ENCODE measurements at places on chromosomes 11 and 22. TPM values are rescaled to one million over a fixed set of nuclear protein-coding genes. Genes with fewer than 3 reads are reported as not detected.

Gene TRIM29
- polyA plus RNA-seq, result 0.17 TPM

Gene SLC22A24
- not detected for polyA plus RNA-seq

Gene APOA4
- polyA plus RNA-seq, result not detected

Gene OOSP4B
- not detected for polyA plus RNA-seq

- DNase-seq, result no peak
Observed at GRCh38 chr11:83521647-83522596, 235.8 kb upstream of the CCDC90B start.

DNA sequence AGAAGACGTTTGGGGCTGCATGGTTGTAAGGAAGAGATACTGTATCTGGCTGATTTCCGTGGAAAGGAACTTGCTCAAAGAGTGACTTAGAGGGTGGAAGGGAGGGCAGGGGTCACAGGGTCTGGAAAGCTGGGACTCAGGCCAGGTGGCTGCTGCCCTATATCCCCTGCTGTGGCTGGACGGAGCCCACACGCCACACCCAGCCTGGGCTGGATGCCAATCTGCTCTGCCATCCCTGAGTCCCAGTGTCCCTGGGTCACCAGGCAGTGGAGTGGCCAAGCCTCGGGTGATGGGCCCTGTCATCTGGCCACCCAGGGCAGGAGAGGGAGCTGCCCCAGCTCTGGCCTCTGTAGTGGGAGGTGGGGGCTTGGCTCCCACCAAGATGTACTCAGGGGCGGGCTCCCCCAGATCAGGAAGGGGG is 26.5 kb upstream of the KRTAP5-7 start:
- DNase-seq, result no peak

GRCh38 chr11:85717429-85717828 is 31.4 kb upstream of the CCDC89 start:
- no peak for DNase-seq

DNA sequence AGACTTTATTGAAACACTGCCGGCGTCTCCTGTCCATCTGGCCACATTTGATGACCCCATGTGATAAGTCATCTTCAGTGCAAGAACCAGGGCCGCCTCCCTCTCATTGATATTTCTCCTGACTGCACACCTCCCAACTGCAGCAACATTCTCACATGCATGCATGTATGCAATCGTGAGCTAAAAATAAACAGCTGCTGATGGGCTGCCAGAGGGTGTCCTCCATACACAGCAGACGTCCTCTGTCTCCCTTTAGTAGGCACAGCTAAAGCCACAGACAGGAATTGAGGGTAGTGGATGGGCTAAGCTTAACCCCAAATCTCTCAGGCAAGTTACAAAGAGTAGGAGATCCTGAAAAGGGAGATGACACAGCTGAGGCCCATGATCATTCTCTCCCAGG is 106.7 kb upstream of the HSD17B12 start:
- no peak for DNase-seq

- DNase-seq, result no peak
Observed at GRCh38 chr11:72871119-72871518, 56.9 kb downstream of the ATG16L2 start.

GRCh38 chr22:50599816-50600455 is 657 bp upstream of the MAPK8IP2 start:
- no peak for DNase-seq

- DNase-seq, result no peak
Observed at GRCh38 chr11:25159341-25159740, 662.5 kb downstream of the LUZP2 start.

DNA sequence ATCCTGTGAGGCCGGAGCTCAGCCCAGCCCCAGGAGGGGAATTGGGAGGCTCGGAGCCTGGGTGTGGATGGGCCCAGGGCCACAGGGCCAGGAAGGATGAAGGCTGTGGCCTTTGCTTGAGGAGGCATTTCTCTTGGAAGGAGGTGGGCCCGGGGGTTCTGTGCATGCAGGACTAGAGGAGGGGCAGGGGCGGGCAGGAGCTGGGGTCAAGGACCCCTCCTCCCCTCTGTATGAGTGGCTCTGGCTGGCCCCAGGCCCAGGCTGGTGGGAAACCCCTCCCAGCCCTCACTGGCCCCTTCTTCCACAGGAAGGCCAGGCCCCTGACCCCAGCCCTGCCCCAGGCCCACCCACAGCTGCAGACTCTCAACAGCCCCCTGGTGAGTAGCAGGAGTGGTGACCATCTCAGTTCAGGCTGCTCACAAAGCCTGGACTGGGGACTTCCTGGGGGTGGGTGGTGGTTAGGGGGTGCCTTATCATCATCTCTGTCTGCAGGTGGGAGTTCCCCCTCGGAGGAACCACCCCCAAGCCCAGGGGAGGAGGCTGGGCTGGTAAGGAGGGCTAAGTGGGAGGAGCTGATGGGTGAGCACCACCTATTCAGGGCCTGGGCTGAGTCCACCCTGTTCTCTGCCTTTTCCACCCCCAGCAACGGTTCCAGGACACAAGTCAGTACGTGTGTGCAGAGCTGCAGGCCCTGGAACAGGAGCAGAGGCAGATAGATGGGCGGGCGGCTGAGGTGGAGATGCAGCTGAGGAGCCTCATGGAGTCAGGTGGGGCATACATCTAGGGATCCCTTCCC is 6.0 kb downstream of the KCNK7 start:
- DNase-seq, result no peak

DNA sequence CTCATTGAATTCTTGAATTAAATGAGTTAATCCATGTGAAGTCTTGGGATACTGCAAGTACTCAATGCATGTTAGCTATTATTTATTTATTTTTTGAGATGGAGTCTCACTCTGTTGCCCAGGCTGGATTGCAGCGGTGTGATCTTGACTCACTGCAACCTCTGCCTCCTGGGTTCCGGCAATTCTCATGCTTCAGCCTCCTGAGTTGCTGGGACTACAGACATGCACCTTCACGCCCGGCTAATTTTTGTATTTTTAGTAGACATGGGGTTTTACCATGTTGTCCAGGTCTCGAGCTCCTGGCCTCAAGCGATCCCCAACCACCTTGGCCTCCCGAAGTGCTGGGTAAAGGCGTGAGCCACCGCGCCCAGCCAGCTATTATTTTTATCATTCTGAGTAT is 9.4 kb downstream of the MMP7 start:
- DNase-seq, result no peak

DNA sequence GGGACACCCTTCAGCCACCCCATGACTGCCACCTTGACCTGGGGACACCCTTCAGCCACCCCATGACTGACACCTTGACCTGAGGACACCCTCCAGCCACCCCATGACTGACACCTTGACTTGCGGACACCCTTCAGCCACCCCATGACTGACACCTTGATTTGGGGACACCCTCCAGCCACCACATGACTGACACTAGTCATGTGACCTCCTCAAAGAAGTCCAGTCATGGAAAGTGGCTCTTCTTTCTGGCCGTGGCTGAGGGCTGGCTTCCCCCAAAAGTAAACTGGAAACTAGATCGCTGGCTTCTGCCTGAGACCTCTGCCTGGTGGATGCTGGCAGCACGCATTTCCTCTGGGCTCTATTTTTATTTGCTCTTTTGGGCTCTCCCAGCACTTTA is 28.4 kb downstream of the ARFGAP2 start:
- DNase-seq, result no peak

GRCh38 chr11:80097146-80097545 is 656.3 kb upstream of the TENM4 start:
- no peak for DNase-seq

GRCh38 chr11:86570020-86570419 is 102.4 kb downstream of the ME3 start:
- no peak for DNase-seq

GRCh38 chr11:33375688-33376311 is 118.6 kb downstream of the HIPK3 start:
- peak; percentile 72 for DNase-seq

- DNase-seq, result no peak
Observed at GRCh38 chr11:15153231-15153630, 38.5 kb downstream of the INSC start.

- DNase-seq, result no peak
Observed at GRCh38 chr11:119179342-119179741, 5.9 kb upstream of the NHERF4 start.

GRCh38 chr11:69343401-69344321 is 49.7 kb downstream of the MYEOV start:
- no peak for DNase-seq

DNA sequence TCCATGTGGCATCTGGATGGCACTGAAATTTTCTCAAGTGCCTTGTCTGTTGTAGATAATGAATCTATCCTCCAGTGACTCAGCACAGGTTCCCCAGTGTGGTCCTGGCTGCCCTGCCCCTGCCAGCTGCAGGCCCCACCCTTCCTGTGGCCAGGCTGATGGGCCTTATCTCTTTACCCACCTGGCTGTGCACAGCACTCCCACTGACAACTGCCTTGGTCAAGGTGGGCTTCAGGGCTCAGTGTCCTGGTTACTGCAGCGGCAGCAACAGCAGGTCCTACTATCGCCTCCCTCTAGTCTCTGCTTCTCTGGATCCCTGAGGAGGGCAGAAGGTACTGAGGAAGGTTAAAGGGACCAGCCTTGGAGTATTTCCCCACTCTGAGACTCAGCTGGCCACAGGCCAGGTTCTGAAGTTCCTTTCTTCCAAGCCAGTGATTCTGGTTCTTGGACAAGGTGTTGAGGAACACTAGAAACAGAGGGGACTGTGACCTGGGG is 3.1 kb downstream of the HMBS start:
- no peak for DNase-seq

Measured in H1 (cell line).